Stromal cell of bone marrow (primary cell): ENCODE measurements at places on chromosomes 4 and X.

- DNase-seq = no peak
Measured at GRCh38 chr4:159292137-159292896, 189.4 kb downstream of the RAPGEF2 start.

GRCh38 chr4:98656886-98657285 lies 1.5 kb downstream of the TSPAN5 start:
- DNase-seq = no peak

DNA sequence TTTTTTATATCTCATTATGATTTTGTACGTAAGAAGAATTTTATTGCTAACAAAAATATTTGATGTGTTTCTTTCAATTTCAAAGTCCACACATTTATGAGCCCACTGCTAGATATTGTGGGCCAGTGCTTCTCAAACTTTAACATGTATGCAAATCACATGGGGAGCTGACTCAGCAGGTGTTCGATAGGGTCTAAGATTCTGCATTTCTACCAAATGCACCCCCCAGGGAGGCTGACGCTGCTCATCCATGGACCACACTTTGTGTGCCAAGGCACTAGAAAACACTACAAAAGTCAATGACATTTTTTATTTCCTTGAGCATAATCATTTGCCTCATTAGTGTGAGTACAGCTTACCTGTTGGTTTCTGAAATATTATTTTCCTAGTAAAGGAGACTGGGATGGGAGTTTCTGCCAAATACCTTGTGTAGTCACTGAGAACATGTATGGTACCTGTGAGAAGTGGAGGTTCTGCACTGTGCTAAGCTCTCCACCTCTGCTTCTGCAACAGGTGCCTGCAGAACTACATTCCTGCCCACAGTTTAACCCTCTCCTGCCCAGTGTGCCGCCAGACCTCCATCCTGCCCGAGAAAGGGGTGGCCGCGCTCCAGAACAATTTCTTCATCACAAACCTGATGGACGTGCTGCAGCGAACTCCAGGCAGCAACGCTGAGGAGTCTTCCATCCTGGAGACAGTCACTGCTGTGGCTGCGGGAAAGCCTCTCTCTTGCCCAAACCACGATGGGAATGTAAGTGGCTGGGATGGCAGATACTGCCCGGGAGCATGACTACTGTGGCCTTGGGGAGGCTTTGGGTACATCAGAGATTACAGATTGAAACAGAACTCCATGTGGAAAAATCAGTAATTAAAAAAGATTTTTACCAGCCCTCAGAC lies 68.9 kb upstream of the MND1 start:
- DNase-seq = no peak

DNA sequence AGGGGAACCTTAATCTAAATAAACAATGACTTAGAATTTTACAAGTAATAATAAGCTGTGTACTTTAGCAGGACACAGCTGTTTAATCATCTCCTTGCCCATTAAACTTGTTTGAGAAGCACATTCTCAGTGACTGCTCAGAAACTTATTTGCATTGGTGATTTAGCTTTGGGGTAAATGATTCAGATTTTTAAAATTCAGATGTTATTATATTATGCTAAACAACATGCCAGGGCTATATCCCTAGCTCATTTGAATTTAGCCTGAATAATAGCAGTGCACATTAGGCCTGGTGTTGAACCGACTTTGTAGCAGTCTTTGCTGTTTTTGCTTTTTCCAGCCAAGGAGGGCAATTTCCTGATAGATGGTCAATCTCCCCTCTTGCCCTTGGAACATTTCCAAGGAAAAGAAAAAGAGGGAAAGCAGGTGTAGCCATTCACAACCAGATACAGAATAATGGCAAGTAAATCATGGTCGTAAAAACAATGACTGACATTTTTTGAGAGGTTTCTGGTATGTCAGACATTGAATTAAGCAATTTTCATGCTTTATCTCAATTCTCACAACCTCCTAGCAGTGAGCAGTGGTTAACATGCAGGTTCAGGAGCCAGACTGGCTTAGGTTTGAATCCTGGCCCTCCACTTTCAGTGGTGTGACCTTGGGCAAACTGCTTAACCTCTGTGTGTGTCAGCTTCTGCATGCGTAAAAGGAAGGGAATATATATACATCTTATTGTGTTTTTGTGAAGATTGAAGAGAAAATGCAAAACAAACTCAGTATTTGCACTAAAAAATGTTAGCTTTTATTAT lies 16.8 kb downstream of the ARHGEF38 start:
- DNase-seq = no peak

- peak; percentile 80 for DNase-seq
Measured at GRCh38 chr4:1683261-1683735, 815 bp downstream of the FAM53A start.

GRCh38 chr4:138329506-138330070 lies 87.4 kb upstream of the SLC7A11 start:
- DNase-seq = no peak

DNA sequence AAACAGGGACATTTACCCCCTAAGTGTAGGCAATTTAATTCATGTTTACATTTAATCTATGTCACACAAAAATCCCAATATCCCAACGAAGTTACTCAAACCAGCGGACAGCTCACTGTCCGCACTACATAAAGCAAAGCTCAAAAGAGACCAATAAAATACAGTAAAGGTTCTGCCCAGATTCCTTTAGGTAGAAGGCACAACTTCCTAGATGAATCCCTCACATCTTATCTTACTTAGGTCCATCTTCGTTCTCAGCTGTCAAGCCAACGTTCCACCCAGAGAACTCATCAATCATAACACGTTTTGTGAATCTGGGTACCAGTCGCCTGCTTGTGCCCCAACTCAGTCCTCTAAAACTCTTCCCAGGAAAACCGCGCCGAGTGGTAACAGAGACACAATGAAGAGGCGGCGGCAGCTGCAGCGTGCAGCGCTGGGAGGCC lies 1.7 kb downstream of the HNRNPDL start:
- no peak for DNase-seq

DNA sequence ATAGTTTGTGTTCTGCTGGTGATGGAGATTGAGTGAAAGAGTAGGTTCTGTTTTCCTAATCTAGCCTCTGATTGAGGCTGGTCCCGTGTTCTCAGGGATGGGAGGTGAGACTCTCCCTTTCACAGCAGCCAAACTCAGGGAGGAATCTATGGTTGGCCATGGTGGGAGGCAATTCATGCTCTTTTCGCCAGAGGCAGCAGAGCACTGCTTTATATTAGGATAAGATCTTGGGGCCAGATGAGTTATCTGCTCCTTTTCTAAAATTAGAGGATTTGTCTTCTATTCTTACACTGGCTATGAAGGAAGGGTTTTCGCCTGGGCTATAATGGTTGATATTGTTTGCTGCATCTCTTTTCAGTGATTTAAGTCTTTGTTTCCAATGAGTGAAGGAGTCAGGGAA lies 63.9 kb upstream of the NLGN4X start:
- no peak for DNase-seq

- DNase-seq = no peak
Measured at GRCh38 chr4:67158666-67159065, 386.6 kb downstream of the CENPC start.

DNA sequence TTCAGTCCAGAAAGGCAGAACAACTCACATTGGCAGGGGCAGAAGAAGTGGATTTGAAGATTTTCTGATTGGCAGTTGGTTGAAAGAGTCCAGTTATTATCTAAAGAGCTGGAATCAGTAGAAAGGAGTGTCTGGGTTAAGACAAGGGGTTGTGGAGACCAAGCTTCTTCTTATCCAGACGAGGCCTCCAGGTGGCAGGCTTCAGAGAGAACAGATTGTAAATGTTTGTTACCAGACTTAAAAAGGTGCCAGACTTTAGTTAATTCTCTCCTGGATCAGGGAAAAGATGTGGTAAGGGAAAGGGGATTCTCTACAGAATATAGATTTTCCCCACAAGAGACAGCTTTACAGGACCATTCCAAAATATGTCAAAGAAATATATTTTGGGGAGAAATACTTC lies 36.7 kb upstream of the TLR3 start:
- no peak for DNase-seq

DNA sequence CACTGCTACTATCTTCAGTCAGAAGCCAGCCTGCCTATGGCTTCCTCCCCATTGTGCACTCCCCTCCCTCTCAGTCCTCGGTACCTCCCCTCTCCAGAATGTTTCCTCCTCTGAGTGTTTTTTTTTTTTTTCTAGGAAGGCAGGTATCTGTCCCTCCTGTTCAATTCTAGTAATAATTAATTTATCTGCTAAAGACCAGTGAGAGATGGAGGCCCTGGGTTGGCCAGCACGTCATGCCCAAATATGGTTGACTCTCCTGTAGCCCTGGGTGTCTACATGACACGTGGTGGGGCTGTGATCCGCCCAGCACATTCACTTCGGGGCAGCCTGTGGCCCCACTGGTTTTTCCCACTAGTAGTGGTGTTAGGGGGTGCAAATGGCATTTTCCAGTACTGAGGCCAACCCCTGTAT lies 1.8 kb downstream of the FLNA start:
- no peak for DNase-seq

GRCh38 chr4:13984991-13985800 lies 357.7 kb upstream of the BOD1L1 start:
- DNase-seq = peak; percentile 98

- no peak for DNase-seq
Measured at GRCh38 chr4:43351970-43352806, 459.7 kb downstream of the GRXCR1 start.

GRCh38 chr4:86400216-86400615 lies 40.4 kb upstream of the MAPK10 start:
- DNase-seq = no peak

DNA sequence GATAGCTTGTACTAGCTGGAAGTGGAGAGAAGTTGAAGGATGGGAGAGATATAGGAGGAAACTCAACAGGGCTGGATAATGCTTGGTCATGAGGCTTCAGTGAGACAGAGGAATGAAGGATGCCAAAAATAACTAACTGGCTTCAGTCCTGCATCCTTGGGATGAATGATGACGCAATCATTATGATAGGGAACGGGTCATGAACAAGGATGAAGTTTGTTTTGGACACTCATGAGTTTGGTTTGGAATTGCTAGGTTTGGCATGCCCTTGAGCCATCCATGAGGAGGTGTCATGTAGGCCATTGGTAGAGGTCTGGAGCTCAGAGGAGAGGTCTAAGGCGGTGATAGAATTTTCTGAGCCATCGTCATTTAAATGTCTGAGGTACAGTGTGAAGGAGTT lies 160.0 kb upstream of the NHS start:
- peak; percentile 67 for DNase-seq

DNA sequence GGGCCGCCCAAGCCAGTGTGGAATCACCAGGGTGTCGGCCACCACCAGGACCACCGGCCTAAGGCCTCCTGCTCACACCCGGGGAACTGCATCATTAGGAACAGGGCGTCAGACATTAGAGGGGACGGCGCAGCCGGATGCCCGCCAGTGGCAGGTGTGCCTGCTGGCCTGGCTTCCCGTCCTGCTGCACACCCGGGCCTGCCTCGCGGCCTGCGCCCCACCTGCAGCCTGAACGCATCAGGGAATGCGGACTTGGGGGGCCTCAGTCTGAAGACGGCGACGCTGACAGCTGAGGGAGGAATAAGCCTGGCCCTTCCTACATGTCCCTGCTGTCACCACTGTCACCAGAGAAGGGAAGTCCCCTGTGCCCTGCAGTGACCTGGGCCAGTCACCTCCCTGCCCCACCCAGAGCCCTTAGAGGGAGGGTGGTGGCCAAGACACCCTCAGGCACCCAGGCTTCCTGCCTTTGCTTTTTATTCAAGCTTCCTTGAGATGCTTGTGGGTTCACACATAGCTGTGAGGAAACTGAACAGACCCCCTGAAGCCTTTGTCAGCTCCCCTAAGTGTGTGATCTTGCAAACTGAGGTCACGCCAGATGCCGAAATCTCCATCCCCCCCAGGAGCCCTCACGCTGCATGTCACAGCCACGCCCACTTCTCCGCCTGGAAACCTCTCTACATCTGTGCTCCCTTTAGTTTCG lies 3.2 kb downstream of the DGKQ start:
- DNase-seq = no peak

DNA sequence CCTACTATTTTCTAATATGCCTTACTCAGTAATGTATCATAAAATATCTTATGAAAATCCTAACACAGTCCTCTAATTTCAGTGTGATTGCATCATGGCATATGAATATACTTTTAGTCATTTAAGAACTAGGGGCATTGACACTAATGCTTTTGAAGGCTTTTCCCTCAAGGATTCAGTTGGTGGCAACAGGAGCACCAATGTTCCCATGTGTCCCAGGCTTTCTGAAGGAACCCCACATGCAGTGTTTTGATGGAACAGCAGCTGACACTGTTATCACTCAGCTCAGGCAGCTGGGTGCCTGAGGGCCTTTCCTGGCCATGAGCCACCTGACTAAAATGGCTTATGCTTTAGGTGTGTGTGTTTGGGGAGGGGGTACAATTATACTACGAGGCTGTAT lies 348.3 kb downstream of the ARHGAP24 start:
- DNase-seq = no peak

GRCh38 chr4:174561560-174561959 lies 39.3 kb upstream of the HPGD start:
- DNase-seq = no peak

GRCh38 chrX:135411893-135412292 lies 9.9 kb upstream of the SMIM10L2A start:
- DNase-seq = no peak

DNA sequence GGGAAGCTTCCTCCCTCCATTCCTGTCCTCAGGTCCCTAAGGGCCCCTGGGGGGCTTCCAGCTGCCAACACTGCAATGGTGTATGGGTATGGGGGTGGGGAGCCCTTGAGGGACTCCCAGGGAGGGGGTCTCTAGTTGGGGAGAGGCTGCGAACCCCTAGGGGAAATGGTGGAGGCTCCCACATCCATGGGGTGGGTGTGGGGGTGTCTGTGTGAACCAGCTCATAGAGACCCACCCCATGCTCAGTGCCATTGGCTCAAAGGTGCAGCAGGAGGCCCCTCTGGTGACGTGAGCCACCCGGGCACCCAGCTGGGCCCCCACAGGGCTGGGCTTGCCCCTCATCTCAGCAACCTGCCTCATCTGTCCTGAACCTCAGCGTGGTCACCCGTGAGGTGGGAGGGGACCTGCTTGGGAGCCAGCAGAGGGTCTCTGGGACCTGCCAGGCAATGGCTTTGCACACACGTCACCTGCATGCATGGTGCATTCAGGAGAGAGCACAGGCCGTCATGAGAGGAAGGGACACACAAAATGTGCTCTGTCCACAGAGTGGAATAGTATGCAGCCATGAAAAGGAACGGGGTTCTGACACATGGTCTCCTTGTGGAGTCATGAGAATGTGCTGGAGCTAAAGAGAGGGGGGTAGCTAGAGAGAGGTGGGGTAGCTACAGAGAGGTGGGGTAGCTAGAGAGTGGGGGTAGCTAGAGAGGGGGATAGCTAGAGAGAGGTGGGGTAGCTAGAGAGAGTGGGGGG lies 22.7 kb upstream of the PLCXD1 start:
- no peak for DNase-seq

GRCh38 chr4:151743128-151743854 lies 17.5 kb downstream of the GATB start:
- no peak for DNase-seq

GRCh38 chr4:87734936-87735335 lies 64.4 kb upstream of the IBSP start:
- no peak for DNase-seq

- DNase-seq = peak; percentile 5
Measured at GRCh38 chrX:130637591-130637990, 235.8 kb downstream of the RBMX2 start.
